Mesothelial cell of epicardium (in vitro differentiated cells): ENCODE measurements at places on chromosomes 6 and 20. TPM values are rescaled to one million over a fixed set of nuclear protein-coding genes. Genes with fewer than 3 reads are reported as not detected.

ENPP4 gene
- total RNA-seq = 4.8 to 5.2 TPM (median 5.1 TPM) in 3 replicates

- H3K4me1 ChIP-seq = peaks cover 18% of the 10 kb centered on the region
- DNase-seq = no peak
- no peaks in the 10 kb centered on the region for H3K27me3 ChIP-seq
- H3K4me3 ChIP-seq = no peak overlapping the region
- peak overlapping the region; percentile 14 for H3K27ac ChIP-seq
Observed at GRCh38 chr6:144725736-144726522, 440.8 kb downstream of the UTRN start.

- peaks cover 9% of the 10 kb centered on the region for H3K36me3 ChIP-seq
- H3K27ac ChIP-seq = peak overlapping the region; percentile 71
- H3K4me1 ChIP-seq = peaks cover 40% of the 10 kb centered on the region
Observed at GRCh38 chr6:22413681-22414311, 117.0 kb upstream of the PRL start.

TGIF2 gene
- total RNA-seq = 94.4 to 101 TPM (median 98.4 TPM) in 3 replicates

RUNX2 gene
- 4.4 to 4.9 TPM (median 4.8 TPM) in 3 replicates for total RNA-seq

DNA sequence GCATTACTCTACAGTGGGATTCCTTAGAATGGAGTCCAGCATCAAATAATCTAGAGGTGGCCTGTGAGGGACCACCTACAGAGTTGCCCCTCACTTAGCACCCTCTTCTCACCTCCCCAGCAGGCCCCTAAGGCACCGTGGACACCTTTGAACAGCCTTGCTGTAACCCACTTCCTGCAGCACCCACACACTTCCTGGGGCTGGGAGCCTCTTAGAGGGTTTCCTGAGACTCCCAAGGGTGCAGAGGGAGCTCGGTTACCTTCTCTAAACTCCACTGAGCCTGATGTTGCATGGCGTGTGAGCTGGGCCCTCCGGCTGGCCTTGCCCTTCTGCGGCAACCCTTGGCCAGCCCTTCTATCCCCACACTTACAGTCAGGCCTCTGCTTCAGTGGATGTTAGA, 7.3 kb upstream of the SIRPG start:
- no peak for DNase-seq
- peaks cover 34% of the 10 kb centered on the region for H3K27me3 ChIP-seq
- no peaks in the 10 kb centered on the region for H3K4me1 ChIP-seq
- no peak overlapping the region for H3K4me3 ChIP-seq
- no peak overlapping the region for H3K27ac ChIP-seq

HCK gene
- not detected in 3 replicates for total RNA-seq

DNA sequence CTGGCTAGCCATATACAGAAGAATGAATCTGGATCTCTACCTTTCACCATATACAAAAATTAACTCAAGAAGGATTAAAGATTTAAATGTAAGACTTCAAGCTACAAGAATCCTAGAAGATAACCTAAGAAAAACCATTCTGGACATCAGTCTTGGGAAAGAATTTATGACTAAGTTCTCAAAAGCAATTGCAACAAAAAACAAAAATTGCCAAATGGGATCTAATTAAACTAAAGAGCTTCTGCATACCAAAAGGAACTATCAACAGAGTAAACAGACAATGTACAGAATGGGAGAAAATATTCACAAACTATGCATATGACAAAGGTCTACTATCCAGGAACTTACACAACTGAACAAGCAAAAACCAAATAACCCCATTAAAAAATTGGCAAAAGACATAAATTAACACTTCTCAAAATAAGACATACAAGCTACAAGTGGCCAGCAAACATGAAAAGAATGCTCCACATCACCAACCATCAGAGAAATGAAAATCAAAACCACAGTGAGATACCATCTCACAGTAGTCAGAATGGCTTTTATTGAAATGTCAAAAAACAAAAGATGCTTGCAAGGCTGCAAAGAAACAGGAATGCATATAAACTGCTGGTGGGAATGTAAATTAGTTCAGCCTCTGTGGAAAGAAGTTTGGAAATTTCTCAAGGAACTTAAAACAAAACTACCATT, 66.8 kb upstream of the RSPO3 start:
- peaks cover 21% of the 10 kb centered on the region for H3K36me3 ChIP-seq
- H3K27me3 ChIP-seq = no peaks in the 10 kb centered on the region
- DNase-seq = no peak
- no peak overlapping the region for H3K27ac ChIP-seq

DNA sequence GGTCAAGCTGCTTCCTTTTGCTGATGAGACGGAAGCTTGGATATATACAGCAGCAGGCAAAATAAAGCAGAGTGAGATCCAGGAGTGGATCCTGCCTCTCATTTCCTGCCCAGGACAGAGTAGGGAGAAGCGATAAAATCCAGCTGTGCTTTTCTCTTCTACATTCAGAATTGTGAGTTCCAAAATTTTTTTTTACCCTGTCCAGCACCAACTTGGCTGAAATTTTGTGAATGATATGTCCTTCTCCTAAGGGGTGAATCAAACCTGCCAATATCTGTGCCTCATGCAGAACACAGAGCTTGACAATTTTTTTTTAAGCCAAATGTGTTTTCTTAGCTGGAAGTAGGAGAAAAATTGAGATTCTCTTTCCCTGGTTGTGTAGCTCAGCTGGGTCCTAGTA, 235.6 kb upstream of the CHD6 start:
- H3K4me3 ChIP-seq = no peak overlapping the region
- peaks cover 18% of the 10 kb centered on the region for H3K27me3 ChIP-seq
- no peak for DNase-seq
- H3K4me1 ChIP-seq = no peaks in the 10 kb centered on the region

DNA sequence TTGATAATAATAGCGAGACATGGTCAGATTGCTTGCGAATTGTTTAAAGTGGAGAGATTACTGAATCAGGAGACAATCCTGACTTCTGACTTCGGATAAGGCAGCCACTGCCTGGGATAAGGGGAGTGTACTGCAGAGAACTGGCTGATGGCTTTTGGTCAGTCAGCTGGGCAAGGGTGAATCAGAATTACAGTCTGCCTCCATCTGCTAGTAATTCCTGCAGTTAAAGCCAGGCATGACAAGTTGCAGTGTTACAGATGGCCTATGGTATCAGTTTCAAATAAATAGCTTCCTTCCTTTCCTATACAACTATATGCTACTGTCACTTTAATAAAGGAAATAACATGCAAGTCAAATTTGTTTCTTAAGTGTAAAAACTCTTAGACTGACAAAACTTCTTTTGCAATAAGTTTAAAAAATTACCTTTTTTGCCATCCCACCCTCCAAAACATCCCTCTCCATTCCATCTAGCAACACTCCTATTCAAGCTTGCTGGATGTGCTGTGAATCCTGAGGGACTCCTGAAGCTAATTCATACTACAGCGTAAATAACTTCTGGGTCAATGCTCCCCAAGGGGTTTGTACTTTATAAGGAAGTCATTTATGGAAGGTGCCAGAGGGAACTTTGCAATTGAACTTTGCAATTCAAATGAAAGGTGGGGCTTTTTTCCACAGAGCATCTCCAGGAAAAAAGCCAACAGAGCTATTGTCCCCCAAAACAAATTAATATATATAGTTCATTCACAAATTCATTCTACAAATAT, 245.2 kb downstream of the ADGRB3 start:
- no peak for DNase-seq
- H3K4me1 ChIP-seq = no peaks in the 10 kb centered on the region
- no peak overlapping the region for H3K4me3 ChIP-seq
- no peaks in the 10 kb centered on the region for H3K36me3 ChIP-seq
- H3K27me3 ChIP-seq = no peaks in the 10 kb centered on the region
- H3K27ac ChIP-seq = no peak overlapping the region

CCN6 gene
- not detected in 3 replicates for total RNA-seq

- peak overlapping the region; percentile 95 for H3K27ac ChIP-seq
- H3K27me3 ChIP-seq = no peaks in the 10 kb centered on the region
- peaks cover 44% of the 10 kb centered on the region for H3K4me1 ChIP-seq
- H3K4me3 ChIP-seq = peak overlapping the region; percentile 95
Observed at GRCh38 chr6:42452171-42453030, 675 bp upstream of the TRERF1 start.

XKR7 gene
- total RNA-seq = 0.25 to 0.32 TPM (median 0.29 TPM) in 3 replicates

RPS21 gene
- total RNA-seq = 1,089 to 1,145 TPM (median 1,126 TPM) in 3 replicates

GRCh38 chr20:38336726-38337125, 9.6 kb upstream of the LBP start:
- no peak for DNase-seq
- no peak overlapping the region for H3K27ac ChIP-seq
- H3K27me3 ChIP-seq = peaks cover 20% of the 10 kb centered on the region
- H3K4me1 ChIP-seq = peaks cover 3% of the 10 kb centered on the region
- no peak overlapping the region for H3K4me3 ChIP-seq
- H3K36me3 ChIP-seq = no peaks in the 10 kb centered on the region

ACSS1 gene
- total RNA-seq = 4.0 to 5.2 TPM (median 4.8 TPM) in 3 replicates

DNA sequence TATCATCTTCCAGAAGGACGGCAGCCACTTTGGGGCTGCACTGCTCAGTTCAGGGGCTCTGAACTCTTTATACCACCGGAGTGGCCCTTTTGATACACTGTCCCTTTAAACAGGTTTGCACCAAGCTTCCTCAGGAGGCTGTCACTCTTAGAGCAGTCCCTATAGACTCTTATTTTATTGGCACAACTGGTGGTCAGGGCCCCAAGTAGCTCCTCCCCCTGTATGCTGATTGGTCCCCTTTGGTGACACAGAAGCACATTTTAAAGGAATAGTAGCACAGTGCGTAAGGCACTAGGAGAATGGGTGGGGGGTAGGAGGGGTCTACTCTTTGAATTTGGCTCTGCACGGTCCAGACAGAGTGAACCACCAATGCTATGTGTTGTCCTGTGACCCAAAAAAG, 122.6 kb upstream of the MLN start:
- no peak overlapping the region for H3K4me3 ChIP-seq
- no peaks in the 10 kb centered on the region for H3K4me1 ChIP-seq
- H3K27ac ChIP-seq = no peak overlapping the region
- H3K27me3 ChIP-seq = peaks cover 10% of the 10 kb centered on the region

- peaks cover 2% of the 10 kb centered on the region for H3K36me3 ChIP-seq
- no peak overlapping the region for H3K4me3 ChIP-seq
- DNase-seq = no peak
- H3K27ac ChIP-seq = no peak overlapping the region
- no peaks in the 10 kb centered on the region for H3K4me1 ChIP-seq
Observed at GRCh38 chr6:169016758-169017157, 236.9 kb downstream of the THBS2 start.

CSNK2A1 gene
- 160 to 172 TPM (median 164 TPM) in 3 replicates for total RNA-seq

GRCh38 chr6:6469074-6469473, 119.4 kb upstream of the LY86 start:
- H3K27ac ChIP-seq = no peak overlapping the region
- H3K27me3 ChIP-seq = peaks cover 45% of the 10 kb centered on the region
- no peaks in the 10 kb centered on the region for H3K36me3 ChIP-seq
- no peaks in the 10 kb centered on the region for H3K4me1 ChIP-seq
- no peak for DNase-seq

DNA sequence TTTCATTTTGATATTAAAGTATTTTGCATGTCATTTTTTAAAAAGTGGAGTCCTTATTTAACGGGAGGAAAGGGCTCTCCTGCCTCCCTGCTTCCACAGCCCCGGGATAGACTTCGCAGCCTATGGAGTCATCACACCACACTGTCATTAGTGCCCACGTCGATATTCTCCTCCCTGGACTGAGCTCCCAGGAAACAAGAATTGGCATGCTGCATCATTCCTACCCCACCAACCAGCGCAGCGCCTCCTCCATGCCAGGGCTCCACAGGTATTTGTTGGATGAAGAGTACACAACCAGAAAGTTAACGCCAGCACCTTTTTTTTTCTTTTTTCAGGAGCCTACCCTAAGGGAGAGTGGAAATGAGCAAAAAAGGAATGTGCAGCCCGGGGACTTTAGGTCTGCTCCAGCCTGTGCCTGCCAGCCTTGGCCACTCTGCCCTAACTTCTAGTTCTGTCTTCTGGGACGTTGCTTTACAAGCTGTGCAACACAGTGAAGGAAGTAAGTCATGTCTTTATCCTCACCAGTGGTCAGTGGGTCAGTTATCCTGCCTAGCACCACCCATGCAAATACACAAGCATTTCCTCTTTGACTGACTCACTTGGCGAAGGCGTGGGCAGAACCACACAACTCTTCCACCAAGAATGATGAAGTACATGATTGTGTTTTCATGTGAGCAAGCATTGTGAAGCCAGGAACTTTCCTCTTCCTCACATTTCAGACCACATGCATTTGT, 180.7 kb upstream of the UST start:
- peaks cover 27% of the 10 kb centered on the region for H3K27me3 ChIP-seq
- H3K36me3 ChIP-seq = no peaks in the 10 kb centered on the region
- H3K27ac ChIP-seq = no peak overlapping the region

RGS17 gene
- 1.1 to 1.3 TPM (median 1.2 TPM) in 3 replicates for total RNA-seq

ID4 gene
- total RNA-seq = 114 to 123 TPM (median 115 TPM) in 3 replicates

DNA sequence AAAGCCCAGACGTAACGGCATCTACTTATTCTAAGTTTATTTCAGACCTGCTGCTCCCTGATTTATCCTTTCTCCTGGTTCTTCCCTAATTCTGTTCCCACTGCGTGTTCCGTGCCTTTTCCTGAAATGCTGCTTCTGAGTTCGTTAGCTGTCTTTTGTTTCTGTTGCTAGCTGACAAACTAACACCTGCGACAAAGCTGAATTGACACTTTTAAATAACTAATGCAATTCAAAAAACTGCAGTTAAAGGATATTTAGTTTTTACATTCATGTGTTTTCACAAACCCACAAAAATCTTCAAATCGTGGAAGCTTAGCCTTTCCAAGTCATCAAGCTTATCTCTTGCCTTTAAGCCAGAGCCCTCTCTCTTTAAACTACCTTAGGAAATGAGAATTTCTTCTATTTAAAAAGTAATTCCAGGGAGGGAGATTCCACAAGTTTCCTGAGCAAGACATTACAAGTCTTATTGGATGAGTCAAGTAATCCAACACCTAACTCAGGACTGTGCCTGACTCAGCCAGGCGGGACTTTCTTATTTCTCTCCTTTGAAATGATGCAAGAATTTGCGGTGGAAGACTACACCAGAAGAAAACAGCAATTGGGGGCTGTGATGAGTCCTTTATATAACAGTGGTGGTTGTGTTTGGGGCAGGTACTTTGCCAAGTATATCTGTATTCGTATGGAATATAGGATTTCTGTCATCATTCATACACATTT, 6.3 kb downstream of the ADTRP start:
- no peaks in the 10 kb centered on the region for H3K36me3 ChIP-seq
- H3K27ac ChIP-seq = peak overlapping the region; percentile 54
- peaks cover 27% of the 10 kb centered on the region for H3K4me1 ChIP-seq
- H3K27me3 ChIP-seq = no peaks in the 10 kb centered on the region

DNA sequence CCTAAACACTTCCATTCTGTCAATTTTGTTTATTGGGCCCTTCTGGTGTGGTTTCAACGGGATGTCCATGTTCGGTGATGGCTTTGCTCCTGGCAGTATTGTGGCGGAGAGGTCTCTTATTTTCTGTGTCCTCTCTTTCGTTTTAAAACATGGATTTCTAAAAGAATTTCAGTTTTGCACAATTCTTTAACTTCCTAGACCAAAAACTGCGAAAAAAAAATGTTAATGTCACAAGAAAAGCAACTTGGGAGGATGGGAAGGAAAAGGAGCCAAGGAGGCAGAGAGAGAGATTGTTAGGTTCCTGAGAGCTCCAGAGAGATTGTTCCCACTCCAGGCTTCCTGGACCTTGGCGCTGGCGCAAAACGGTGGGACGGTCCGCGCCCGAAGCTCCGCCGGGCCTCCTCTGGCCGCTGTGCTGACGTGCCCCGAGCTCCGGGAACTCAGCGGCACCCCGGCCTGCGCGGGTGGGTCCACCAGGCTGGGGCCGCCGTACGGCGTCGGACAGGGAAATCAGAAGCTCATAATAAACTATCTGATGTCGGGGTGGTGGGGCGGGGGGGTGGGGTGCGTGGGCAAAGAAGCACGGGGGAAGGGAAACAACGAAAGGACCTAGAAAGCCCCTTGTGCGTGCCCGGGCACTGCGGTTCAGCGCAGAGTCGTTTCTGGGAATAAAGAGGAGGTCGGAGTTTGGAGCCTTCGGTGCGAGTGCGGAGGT, 951 bp upstream of the OLIG3 start:
- H3K4me1 ChIP-seq = peaks cover 31% of the 10 kb centered on the region
- no peak overlapping the region for H3K4me3 ChIP-seq
- no peak overlapping the region for H3K27ac ChIP-seq

GRCh38 chr20:48064929-48065328, 279.6 kb upstream of the SULF2 start:
- no peak for DNase-seq
- H3K27me3 ChIP-seq = peaks cover under 1% of the 10 kb centered on the region
- no peak overlapping the region for H3K27ac ChIP-seq
- no peak overlapping the region for H3K4me3 ChIP-seq
